Hematopoietic multipotent progenitor cell (in vitro differentiated cells): ENCODE measurements at places on chromosomes 5 and 9.

GRCh38 chr9:134854541-134854981 lies 26.0 kb upstream of the FCN2 start:
- no peak for DNase-seq

GRCh38 chr9:23733495-23734078 lies 92.5 kb downstream of the ELAVL2 start:
- no peak for DNase-seq

GRCh38 chr9:130371196-130371966 lies 73.4 kb upstream of the ASS1 start:
- no peak for DNase-seq

DNA sequence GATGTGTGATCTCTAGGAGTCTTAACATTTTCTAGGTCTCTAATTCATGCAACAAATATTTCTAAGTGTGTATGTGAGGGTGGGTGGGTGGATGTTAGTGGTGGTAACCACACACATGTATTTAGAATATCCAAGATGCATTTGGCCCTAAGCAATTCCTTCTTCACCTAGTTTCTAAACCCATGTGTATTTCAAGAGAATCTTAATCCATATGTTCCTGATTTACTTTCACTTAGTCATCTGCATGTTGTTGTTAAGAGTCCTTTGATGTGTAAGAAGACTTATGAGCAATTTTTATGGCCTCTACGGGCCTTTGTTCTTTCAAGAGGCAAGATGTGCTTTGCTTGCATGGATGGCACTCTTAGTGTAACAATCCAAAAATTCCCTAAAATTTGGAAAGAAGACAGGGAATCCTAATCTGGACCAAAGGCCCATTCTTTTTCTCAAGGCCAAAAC lies 282.6 kb downstream of the SPATA31D1 start:
- DNase-seq, result no peak

- DNase-seq, result no peak
These were observed 311.7 kb upstream of the HAPLN1 start for GRCh38 chr5:84032324-84032723.

DNA sequence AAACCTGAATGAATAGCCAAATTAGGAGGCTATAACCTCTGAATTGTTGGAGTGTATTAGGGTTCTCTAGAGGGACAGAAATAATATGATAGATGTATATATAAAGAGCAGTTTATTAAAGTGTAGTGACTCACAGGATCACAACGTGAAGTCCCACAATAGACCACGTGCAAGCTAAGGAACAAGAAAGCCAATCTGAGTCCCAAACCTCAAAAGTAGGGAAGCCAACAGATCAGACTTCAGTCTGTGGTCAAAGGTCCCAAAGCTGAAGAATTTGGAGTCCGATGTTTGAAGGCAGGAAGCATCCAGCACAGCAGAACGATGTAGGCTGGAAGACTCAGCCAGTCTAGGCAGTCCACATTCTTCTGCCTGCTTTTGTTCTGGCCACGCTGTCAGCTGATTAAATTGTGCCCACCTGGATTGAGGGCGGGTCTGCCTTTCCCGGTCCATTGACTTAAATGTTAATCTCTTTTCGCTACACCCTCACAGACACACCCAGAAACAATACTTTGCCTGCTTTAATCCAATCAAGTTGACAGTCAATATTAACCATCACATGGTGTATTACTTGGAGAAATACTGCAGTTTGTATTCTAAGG lies 550.6 kb downstream of the CDH10 start:
- no peak for DNase-seq

DNA sequence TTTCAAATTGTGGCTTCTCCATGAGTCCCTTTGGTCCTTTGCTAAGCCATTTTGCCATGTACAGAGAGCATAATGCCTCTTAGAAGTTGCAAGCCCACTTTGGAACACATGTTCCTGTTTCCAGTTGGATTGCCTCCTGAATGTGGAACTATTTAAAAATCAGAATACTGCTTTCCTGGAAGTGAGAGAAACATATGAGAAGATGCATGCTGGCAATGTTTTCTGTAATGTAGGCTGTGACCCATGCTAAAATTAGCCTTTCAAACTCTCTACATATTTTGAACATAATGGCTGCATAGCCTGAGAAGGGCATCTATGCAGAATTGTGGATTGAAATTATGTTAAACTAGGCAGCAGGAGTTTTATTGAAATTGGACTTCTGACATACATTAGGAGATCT lies 175.5 kb upstream of the PAPPA start:
- DNase-seq, result no peak
